ENCODE measurements at places on chromosomes 3 and 15. TPM values are rescaled to one million over a fixed set of nuclear protein-coding genes. Genes with fewer than 3 reads are reported as not detected.

DNA sequence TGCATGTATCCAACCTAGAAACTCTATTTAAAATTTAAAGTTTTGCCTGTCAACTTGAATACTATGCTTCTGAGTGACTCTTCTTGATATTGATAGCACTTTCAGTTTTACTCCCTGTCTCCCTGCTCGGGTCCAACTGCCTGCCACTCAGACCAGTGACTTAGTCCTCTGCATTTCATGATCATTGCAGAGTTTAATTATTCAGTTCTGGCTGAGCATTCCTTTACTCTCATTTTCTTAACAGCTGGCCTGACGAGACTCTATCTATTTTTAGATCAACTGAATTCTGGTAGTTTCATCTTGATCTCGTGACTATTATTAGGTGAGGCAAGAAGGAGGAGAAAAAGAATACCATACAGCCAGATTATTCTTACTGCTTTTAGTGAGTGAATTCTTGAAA, 617.4 kb downstream of the SI start:
- H3K4me3 ChIP-seq = no peak overlapping the region
- no peaks in the 10 kb centered on the region for H3K4me1 ChIP-seq
- DNase-seq = no peak
- no peaks in the 10 kb centered on the region for H3K27me3 ChIP-seq

DNA sequence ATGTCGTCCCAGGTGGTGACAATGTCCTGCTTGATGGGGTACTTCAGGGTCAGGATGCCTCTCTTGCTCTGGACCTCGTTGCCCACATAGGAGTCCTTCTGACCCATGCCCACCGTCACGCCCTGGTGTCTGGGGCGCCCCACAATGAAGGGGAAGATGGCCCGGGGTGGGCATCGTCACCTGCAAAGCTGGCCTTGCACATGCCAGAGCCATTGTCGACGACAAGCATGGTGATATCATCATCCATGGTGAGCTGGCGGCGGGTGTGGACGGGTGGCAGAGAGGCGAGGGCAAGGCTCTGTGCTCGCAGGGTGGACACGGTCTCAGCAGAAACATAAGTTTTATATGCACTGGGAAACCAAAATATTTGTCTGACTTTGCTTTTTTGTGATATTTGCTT, 163.1 kb downstream of the WDR76 start:
- H3K36me3 ChIP-seq = no peaks in the 10 kb centered on the region
- no peaks in the 10 kb centered on the region for H3K4me1 ChIP-seq
- no peak overlapping the region for H3K4me3 ChIP-seq
- H3K27me3 ChIP-seq = no peaks in the 10 kb centered on the region
- no peak for DNase-seq

DNA sequence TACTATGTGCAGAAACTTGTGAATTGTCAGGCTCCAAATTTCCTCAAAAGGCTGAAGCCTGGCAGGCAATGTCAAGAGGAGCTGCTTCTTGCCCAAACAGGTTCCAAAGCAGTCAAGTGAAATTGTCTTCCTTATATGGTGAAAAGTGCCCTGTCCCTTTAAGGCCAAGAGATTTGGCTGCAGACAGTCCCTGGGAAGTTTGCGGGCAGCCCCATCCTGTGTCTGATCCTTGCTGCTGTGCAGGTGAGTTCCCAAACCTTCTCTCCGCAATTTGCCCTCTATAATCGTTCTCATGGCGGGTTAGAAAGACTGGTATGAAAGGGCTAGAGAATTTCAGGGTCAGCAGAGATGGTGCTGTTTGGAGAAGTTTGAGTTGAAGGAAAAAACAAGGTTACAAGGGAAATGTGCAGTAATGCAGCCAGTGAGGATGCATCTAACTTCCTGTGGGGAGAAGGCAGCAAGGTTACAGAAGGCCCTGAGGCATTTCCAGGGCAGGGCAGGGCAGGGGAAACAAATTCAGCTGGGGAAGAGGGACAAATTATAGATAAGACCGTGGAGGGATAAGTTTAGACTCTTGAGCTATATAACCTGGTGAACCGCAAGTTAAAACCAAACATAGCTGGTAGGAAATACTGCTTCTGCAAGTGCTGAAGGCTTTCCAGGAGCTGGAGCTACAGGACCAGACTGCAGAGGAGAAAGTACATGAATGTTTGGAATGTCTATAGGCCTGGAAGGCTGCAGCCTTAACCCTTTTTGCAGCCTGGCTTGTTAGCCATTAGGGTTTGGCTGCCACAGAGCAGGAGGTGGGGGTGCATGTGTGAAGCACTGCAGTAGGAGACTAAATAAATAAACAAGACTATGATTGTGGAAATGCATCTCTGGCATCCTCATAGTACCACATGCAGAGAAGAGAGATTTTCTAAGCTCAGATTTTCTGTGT, 256.2 kb upstream of the IL12A start:
- H3K4me1 ChIP-seq = peaks cover 16% of the 10 kb centered on the region
- H3K27me3 ChIP-seq = no peaks in the 10 kb centered on the region
- no peaks in the 10 kb centered on the region for H3K36me3 ChIP-seq
- no peak for DNase-seq
- H3K4me3 ChIP-seq = peak overlapping the region; percentile 48
- peak overlapping the region; percentile 59 for H3K27ac ChIP-seq

DNA sequence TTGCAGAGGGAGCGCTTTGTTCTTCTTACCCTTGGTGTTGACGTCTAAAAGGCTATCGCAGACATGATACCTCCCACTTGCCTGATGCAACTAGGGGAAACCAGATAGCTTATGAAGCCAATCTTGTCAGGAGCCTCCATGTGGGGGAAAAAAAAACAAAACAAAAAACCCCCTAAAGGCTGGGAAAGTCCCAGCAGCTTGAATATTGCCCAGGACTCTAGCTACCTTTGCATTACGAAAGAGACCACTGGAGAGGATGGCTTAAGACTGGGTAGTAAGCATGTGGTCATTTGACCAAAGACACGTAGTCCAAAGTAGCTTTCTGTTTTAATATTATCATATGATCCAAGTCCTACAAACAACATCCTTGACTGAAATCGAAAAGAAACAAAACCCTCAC, 120.7 kb upstream of the WNT5A start:
- no peaks in the 10 kb centered on the region for H3K36me3 ChIP-seq
- no peak overlapping the region for H3K27ac ChIP-seq
- DNase-seq = no peak
- H3K4me3 ChIP-seq = no peak overlapping the region

GRCh38 chr15:61820951-61821350, 239.3 kb downstream of the VPS13C start:
- H3K4me3 ChIP-seq = no peak overlapping the region
- no peak for DNase-seq
- H3K36me3 ChIP-seq = no peaks in the 10 kb centered on the region

- H3K27me3 ChIP-seq = no peaks in the 10 kb centered on the region
- H3K4me1 ChIP-seq = peaks cover 31% of the 10 kb centered on the region
- H3K4me3 ChIP-seq = no peak overlapping the region
Measured at GRCh38 chr15:70291305-70292075, 193.8 kb upstream of the TLE3 start.

GRCh38 chr15:41546851-41547786, 3.1 kb upstream of the RPAP1 start:
- H3K36me3 ChIP-seq = no peaks in the 10 kb centered on the region
- H3K27ac ChIP-seq = no peak overlapping the region
- no peaks in the 10 kb centered on the region for H3K27me3 ChIP-seq
- H3K4me3 ChIP-seq = no peak overlapping the region

DNA sequence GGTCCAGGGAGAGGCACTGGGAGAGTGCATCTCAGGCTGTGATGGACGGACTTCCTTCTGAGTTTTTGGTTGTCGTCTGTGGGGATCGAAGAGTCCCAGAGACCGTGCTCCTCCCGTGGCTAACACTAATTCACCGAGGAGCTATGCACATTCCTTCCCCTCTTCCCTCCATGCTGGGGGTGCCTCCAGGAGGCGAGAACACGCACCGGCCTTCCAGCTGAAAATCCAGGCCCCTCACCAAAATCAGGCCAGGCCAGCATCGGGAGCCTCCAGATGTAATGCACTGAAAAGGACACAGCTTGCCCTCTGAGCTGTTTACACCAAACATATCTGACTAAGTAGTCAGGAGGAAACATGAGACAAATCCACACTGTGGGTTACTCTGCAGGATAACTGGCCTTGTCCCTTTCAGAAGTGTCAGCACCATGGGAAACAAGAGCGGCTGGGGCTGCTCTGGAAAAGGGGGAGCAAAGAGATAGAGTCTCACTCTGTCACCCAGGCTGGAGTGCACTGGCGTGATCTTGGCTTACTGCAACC, 5.5 kb downstream of the RNU5B-1 start:
- peaks cover 20% of the 10 kb centered on the region for H3K4me1 ChIP-seq
- no peak overlapping the region for H3K27ac ChIP-seq
- no peaks in the 10 kb centered on the region for H3K27me3 ChIP-seq
- H3K4me3 ChIP-seq = no peak overlapping the region

- no peaks in the 10 kb centered on the region for H3K36me3 ChIP-seq
- DNase-seq = no peak
- H3K4me1 ChIP-seq = no peaks in the 10 kb centered on the region
- no peak overlapping the region for H3K27ac ChIP-seq
- H3K27me3 ChIP-seq = no peaks in the 10 kb centered on the region
- no peak overlapping the region for H3K4me3 ChIP-seq
Measured at GRCh38 chr3:55555873-55556618, 68.9 kb upstream of the WNT5A start.

- no peak for DNase-seq
- H3K27me3 ChIP-seq = no peaks in the 10 kb centered on the region
- H3K36me3 ChIP-seq = no peaks in the 10 kb centered on the region
- H3K27ac ChIP-seq = peak overlapping the region; percentile 93
- no peak overlapping the region for H3K4me3 ChIP-seq
- H3K4me1 ChIP-seq = peaks cover 43% of the 10 kb centered on the region
Measured at GRCh38 chr3:195080125-195080524, 190.8 kb downstream of the XXYLT1 start.

- H3K27me3 ChIP-seq = no peaks in the 10 kb centered on the region
- no peak for DNase-seq
- peaks cover 57% of the 10 kb centered on the region for H3K4me1 ChIP-seq
- peak overlapping the region; percentile 87 for H3K27ac ChIP-seq
Measured at GRCh38 chr3:32113566-32113965, 7.1 kb downstream of the GPD1L start.

DNA sequence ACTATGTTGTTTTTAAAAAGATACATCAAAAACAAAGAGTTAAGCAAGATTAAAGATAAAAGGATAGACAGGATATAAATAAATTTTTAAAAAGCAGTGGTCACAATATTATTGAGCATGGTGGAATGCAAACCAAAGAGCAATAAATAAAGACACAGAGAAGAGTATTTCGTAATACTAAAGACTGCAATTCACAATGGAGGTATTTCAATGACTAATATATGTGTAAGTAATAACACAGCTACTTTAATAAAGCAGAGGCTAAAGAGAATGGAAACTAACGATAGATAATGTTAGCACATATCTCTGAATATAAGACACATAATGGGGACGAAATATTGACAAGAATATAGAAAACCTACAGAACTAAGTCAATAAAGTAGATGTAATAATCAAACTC, 219.6 kb downstream of the WDR72 start:
- H3K36me3 ChIP-seq = no peaks in the 10 kb centered on the region
- no peak for DNase-seq
- H3K4me1 ChIP-seq = no peaks in the 10 kb centered on the region
- H3K27ac ChIP-seq = no peak overlapping the region
- no peaks in the 10 kb centered on the region for H3K27me3 ChIP-seq
- H3K4me3 ChIP-seq = no peak overlapping the region

DNA sequence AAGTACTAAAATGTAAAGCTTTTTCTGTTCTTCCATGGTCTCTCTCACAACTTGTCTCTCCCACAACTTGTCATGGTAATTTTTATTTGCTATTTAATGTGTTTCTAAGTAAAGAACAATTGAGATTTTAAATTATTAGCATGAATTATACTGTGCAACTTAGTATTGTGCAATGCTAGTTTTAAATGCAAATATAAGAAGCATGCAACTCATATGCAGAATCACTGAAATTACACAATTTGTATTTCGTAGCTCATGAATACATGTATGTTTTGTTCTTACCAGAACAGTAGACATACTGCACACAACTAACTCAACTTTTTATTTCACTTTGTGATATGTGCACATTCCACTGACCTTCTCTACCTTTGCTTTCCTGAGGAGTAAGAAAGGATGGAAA, 96.5 kb downstream of the SQOR start:
- no peaks in the 10 kb centered on the region for H3K36me3 ChIP-seq
- H3K4me1 ChIP-seq = peaks cover 4% of the 10 kb centered on the region
- H3K27ac ChIP-seq = no peak overlapping the region
- H3K27me3 ChIP-seq = no peaks in the 10 kb centered on the region
- no peak overlapping the region for H3K4me3 ChIP-seq

DNA sequence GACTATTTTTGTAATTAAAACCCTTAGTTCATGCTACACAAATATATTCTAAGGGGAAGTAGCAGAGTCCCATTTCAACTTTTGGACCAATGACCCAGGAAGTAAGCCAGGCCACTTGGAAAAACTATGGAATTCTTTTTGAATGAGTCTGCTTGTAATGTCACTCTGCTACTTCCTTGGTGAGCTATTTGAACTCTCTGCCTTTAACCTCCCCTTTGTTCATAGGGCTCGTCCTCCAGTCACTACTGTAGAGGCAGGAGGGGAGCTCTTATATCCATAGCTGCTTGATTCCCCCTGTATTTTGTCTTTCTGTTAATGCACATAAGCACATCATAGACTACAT, 119.6 kb downstream of the UACA start:
- H3K4me3 ChIP-seq = no peak overlapping the region
- H3K27ac ChIP-seq = no peak overlapping the region
- no peaks in the 10 kb centered on the region for H3K36me3 ChIP-seq
- no peak for DNase-seq

GRCh38 chr15:63482874-63483323, 21.5 kb upstream of the USP3 start:
- no peak overlapping the region for H3K4me3 ChIP-seq
- no peaks in the 10 kb centered on the region for H3K36me3 ChIP-seq
- no peaks in the 10 kb centered on the region for H3K27me3 ChIP-seq
- H3K4me1 ChIP-seq = peaks cover 4% of the 10 kb centered on the region
- no peak overlapping the region for H3K27ac ChIP-seq
- no peak for DNase-seq

DNA sequence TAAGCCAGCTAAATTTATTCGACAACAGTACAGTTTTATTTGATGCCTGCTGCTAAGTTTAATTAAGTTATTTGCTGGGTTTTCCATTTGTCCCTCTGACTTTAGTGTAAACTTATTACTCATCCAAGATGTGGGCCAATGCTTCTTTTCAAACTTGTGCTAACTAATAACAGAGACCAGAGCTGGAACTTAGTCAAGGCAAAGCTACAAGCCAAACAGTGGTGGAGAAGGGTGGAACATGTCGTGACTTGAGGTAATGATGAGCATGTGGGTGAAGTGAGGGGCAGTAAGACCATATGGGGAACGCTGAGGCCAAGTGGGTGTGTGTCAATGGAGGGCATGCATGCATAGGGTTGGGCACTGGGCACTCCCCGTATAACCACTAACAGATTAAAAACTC, 63.9 kb downstream of the NMD3 start:
- DNase-seq = no peak
- no peaks in the 10 kb centered on the region for H3K36me3 ChIP-seq
- H3K4me1 ChIP-seq = no peaks in the 10 kb centered on the region
- no peaks in the 10 kb centered on the region for H3K27me3 ChIP-seq
- H3K4me3 ChIP-seq = no peak overlapping the region

GRCh38 chr15:100206643-100207042, 135.1 kb downstream of the ADAMTS17 start:
- no peaks in the 10 kb centered on the region for H3K4me1 ChIP-seq
- DNase-seq = no peak
- no peak overlapping the region for H3K27ac ChIP-seq

The PAQR5 gene
- 1.0 TPM for polyA plus RNA-seq

The LRTM1 gene
- polyA plus RNA-seq = not detected

The JMJD7 gene
- 23.0 TPM for polyA plus RNA-seq

The C3orf20 gene
- polyA plus RNA-seq = not detected

Data from heart right ventricle (tissue), 16 donors.